ENCODE measurements at places on chromosomes 16 and 17.

GRCh38 chr17:30249460-30249859 is 14.0 kb upstream of the SLC6A4 start:
- no peak for DNase-seq

DNA sequence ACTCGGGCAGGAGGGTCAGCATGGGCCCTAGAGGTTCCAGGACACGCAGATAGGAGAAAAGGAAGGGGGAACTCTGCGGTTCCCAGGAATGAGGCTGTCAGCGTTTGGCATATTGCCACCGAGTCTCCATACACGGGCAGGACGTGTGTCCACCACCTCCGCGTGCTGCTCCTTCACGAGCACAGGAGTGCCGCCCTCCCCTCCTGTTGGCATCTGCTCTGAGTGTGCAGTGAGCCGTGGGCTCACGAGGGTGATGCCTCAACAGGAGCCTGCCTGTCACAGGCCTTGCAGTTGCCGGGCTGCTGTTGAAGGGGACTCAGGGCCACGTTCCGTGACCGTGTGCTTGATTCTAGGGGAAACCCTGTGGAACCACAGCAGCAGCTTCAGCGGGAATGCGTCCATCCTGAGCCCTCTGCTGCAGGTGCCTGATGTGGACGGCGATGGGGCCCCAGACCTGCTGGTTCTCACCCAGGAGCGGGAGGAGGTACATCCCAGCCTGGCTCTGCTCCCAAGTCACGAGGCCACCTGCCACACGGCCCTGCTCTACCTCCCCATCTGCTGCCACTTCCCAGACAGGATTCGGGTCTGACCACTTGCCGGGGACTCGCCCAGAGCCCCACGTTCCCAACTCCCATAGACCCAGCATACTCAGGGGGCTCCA is 14.6 kb downstream of the RGS11 start:
- DNase-seq: no peak

DNA sequence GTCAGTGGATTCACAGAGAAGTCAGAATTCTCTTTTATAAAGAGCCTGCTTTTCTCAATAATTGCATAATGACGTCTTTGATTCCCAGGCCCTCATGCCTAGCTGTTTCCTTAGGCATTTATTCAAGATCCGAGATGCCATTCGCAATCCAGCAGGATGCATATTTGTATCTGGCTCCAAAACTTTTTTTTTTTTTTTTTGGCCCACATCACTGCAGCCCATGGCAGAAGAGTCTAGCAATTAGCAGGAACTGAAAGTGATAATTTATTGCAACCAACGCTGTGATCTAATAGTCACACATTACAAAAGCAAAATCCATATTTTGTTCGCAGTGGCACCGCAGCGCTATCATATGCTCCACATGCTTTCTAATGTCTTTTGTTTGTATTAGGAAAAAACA is 503.4 kb downstream of the MAF start:
- no peak for DNase-seq

GRCh38 chr17:31888124-31888523 is 13.4 kb downstream of the UTP6 start:
- DNase-seq: no peak
